ENCODE measurements at places on chromosomes 1 and 21.
A peak's percentile ranks its signal among the peaks of the same experiment; 100 is the strongest.

DNA sequence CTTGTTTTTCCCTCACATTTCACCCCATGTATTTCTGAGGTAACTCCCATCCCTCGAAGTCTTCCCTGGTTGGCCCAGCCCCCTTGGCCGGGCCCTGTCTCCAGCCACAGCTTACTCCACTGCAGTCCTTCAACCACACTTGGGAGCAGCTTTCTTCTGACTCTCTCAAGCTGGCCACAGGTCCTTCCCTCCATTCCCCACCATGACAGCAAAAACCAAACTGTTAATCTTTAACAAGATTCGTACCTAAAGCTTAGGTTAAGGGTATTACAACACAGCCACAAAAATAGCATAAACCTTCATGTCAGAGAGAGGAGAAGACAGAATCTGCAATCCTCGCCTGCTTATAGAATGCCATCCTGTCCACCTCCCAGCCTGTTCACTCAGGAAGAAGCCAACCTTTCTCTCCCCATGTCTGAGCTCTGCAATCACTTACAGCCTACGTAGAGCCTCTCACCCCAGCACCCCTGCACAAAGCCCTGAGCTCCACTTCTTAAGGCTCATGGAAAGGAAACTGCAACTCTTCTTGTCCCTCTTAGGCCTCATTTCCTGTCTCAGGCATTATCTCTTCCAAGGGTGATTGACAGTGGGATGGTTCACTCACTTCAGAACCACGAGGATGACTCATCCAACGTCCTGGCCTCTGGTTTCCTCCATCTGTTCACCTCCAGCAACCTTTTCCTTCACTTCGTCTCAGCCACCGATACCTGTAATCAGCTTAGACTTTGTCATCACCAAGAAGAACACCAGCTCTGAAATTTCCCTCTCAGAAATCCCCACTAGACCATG is 72.8 kb downstream of the CD2 start:
- peak; percentile 58 for DNase-seq

DNA sequence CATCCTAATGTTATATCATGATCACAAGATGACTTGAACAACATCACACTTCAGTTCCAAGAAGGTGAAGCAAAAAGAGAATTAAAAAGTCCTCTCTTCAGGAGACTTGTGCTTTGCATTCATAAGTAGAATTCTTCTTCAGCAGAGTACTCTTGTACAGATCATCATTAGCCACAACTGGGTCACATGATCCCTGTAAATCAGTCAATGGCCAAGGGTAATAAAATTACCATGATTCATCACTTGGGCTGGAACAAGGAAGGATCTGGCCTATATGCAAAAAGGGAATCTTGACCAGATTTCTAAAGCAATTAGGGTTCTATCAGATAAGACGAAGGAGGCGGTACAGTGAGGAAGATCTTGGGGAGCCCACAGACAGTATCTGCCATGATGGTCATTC is 458.0 kb upstream of the DEPDC1 start:
- no peak for DNase-seq

DNA sequence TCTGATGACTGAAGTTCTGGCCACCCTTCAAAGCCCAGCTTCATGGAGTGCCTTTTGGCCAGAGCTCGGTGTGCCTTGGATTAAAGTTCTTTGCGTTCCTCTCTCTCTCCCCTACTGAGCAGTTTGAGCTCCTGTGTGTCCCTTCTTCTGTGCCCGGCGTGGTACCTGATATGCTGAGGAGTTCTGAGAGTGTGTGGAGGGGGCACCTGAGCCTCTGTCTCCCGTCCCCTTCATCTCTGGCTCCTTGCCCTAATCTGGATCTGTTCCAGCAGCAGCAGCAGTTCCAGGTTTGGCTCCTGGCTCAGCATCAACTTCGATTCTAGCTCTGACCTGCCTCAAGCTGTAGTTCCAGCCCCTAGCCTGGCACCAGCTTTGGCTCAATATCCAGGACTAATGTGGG is 25.1 kb upstream of the MYCL start:
- DNase-seq: no peak

DNA sequence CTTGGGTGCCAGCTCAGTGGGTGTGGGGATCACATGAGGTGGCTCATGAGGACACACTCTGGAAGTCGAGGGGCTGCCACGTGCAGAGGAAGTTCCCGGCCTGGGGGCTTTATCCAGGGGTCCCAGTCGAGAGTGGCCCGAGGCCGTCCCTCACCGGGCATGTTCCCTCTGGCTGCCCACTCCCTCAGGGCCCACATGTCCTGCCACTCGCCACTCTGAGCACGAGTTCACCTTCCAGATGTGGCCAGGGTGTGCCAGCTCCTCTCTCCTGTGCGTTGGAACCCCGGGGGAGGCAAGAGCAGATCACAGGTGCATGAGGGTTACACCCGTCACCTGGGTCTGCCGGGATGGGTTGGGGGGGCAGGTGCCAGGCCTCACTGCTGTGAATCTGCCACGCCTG is 14.6 kb downstream of the TMEM201 start:
- no peak for DNase-seq
